ENCODE measurements at places on chromosomes 6 and 20.

- no peak for DNase-seq
Measured at GRCh38 chr6:39843305-39844020, 51.3 kb downstream of the DAAM2 start.

GRCh38 chr20:49501917-49502316 lies 19.4 kb upstream of the KCNB1 start:
- peak; percentile 26 for DNase-seq

- DNase-seq: peak; percentile 56
Measured at GRCh38 chr20:43408848-43409576, 48.7 kb upstream of the SRSF6 start.

DNA sequence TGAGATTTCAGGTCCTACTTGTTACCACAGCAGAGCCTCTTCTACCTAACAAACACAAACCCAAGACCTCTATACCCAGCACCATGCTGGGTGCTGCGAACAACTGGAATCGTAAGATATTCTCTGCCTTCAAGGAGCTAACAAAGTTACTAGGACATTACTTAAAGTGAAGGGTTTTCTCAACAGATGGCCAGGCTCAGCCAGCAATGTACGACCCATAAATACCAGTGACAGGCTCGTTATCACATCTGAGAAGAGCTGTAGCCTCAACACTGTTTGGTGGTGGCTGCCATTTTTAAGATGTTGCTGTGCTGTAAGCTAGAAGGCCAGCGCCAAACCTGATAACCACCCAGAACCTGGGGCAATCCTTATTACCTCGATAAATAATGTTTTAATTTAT lies 406.5 kb downstream of the KIF16B start:
- DNase-seq: no peak

- no peak for DNase-seq
Measured at GRCh38 chr6:169255643-169256042, 2.0 kb upstream of the THBS2 start.

- DNase-seq: no peak
Measured at GRCh38 chr6:65253041-65253440, 454.0 kb downstream of the EYS start.

DNA sequence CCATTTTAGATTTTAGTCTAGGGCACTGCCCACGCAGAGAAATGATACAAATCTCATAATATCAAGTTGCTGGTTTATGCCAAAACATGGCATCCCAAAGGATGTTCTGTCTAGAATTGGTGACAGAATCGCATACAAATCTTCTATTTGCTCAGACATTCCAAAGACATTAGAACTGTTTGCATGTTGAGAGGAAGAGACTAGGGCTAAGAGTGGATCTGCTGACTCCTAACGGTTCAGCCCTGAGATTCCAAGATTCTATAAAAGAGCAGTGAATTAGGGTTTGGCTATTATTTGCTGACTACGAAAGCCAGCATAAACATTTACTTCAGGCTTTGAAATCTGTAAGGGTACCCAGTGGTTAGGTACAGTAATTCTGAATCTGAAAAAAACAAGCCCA lies 3.6 kb downstream of the EPB41L2 start:
- peak; percentile 80 for DNase-seq

DNA sequence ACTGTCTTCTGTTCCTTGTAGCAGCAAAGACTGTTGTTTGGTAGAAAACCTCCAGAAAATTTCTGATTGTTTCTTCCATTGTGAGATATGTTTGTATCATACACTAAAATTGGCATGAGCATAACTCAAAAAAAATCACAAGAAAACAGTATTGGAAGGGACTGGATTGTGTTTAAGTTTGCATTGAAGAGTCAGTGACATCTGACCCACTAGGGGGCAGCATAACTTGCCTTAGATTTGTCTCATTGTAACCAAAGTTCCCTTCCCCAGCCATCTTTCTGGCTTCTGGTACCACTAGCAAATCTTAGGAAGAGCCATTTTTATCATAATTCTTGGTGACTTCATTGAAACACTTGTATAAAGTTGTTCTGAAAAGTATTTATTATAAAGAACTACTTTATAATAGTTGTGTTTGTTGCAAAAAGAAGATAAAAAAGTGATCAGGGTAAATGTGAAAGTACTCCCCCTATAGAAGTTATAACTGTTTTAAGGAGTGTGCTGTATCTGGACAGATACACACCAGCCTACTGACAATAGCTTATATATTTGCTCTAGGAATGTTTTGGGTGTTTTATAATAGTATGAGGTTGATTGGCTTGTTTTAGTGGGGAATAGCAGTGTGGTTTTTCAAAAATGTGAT lies 7.7 kb downstream of the CSTF1 start:
- peak; percentile 73 for DNase-seq

GRCh38 chr6:127458817-127459216 lies 372 bp downstream of the KIAA0408 start:
- DNase-seq: no peak

DNA sequence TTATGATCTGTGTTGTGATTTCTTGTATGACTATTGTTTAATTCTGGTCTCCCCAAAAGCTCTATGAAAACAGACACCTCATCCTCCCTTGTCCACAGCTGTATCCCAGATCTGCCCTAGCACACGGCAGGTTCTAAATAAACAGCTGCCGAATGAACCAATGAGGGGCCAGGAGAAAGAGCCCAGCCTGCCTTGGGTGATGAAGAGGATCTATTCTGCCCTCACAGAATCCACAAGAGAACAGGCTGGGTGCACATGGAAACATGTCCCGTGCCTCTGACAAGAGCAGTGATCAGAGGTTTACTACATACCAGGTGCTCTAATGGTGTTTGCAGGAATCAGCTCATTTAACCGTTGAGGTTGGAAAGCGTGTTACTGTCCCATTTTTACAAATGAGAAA lies 15.6 kb upstream of the TLDC2 start:
- DNase-seq: no peak

GRCh38 chr6:36906539-36907325 lies 21.0 kb downstream of the C6orf89 start:
- DNase-seq: no peak

DNA sequence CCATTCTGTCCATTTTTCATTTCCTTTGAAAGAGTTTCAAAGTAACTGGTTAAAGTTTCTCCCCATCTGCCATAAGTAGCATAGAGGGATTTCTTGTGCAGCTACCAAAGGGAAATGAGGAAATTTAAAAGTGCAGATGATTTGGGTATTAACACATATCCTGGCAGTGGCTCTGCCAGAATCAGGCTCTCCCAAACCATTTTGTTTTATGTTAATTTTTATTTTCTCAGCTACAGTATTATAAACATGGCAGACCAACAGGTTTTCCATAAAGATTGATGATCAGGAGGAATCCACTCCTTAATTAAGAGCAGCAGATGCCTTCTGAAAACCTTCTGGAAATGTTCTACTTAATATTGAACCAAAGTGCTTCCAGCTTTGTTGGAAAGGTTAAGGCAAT lies 13.9 kb downstream of the PLCB4 start:
- DNase-seq: no peak

DNA sequence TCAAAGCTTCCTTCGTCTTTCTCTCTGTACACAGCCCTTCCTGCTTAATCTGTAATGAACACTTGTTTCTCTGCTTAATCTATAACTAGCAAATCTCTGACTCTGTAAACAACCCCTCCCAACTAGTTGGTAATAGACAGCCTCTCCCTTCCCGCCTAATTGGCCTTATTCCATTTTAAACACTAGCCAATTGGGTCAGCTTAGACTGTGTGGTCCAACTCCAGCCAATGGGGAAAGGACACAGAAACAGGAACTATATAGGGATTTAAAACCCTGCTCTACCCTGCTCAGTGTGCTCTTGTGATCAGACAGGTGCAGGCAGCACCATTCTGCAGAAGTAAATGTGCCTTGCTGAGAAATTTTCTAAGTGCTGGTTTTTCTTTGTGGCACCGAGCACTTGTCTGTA lies 18.5 kb downstream of the CHD6 start:
- DNase-seq: no peak

DNA sequence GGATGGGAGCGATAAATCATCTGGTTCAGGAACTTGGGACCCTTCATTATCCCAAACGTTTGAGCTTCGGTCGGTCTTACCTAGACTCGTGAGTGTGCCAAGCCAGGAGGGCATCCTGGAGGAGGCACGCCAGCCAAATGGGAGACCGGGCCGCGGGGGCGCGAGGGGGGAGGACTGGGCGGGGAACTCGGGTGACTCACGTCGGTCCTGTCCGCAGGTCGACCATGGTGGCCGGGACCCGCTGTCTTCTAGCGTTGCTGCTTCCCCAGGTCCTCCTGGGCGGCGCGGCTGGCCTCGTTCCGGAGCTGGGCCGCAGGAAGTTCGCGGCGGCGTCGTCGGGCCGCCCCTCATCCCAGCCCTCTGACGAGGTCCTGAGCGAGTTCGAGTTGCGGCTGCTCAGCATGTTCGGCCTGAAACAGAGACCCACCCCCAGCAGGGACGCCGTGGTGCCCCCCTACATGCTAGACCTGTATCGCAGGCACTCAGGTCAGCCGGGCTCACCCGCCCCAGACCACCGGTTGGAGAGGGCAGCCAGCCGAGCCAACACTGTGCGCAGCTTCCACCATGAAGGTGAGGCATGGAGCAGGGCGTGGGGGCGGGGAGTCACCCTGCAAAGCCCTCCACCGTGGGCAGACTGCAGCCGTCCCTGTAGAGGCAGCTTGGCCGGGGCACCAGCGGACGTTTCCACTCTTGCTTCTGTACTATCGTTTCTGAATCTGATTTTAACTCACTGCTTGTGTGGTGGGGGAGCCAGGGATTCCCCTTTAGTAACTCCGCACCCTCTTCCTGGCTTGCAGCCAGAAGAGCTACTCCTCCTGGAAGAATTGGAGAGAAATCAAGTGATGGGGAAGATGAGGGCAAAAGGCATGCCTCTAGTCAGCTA lies 2.7 kb downstream of the BMP2 start:
- DNase-seq: no peak

- peak; percentile 99 for DNase-seq
Measured at GRCh38 chr20:63835021-63835858, 4.2 kb upstream of the ZBTB46 start.

Measured in EL (cell line).